ENCODE measurements at places on chromosomes 7 and 10.

DNA sequence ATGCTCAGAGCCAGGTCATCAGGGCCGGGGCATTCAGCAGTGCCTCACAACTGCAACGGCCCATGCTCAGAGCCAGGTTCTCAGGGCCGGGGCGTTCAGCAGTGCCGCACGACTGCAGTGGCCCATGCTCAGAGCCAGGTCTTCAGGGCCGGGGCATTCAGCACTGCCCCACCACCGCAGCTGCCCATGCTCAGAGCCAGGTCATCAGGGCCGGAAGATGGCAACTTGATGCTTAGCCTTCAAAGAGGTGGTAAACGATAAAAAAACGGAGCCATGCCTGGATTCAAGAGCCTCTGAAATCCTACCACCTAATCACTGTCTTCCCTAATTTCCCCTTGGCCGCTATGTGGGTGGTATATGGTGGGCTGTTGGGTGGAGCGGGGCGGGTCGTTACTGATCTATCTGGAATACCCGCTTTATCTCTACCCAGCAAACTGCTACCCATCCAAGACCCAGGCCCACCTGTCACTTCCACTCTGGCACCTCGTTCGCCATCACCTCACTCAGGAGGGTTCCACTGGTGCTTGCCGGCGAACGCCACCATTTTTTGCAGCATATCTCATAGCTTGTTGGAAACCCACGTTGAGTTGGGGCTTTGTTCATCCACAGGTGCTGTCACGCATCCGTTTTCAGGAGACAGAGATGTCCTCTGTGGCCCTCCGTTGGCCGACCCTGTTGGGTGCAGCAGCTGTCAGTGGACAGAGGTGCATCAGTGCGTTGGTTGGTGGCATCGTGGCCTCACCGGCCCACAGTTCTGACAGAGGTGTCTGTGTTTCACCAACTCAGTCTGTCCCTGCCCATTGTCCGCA lies 221.1 kb downstream of the EBF3 start:
- no peak for DNase-seq

DNA sequence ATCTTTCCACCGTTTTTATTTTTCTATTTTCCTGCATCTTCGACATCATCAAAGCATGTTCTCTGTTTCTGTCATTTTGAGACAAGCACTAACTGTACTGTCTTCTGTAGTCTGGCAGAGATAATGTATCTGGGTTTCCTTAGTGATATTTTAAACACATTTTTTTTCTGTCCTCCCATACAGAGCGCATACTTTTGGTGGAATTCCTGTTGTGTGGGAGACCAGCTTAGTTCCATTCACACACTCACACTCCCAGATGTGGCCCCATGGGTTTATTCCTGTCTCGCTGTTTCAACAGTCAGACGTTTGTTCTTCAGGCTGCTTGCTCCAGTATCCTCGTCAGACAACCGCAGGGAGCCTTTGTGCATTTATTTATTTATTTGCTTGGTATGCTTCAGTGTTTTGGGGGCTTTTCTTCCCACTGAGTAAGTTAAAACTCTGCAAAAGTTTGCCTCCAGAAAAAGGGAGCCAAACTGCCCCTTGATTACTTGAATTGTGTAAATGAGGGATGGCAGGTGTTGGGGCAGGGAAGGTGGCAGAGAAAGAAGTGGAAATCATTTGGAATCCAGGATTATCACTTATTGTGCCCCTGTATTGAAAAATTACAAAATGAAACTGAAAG lies 456.8 kb upstream of the KLF6 start:
- DNase-seq, result no peak

GRCh38 chr7:104921596-104921995 lies 92.4 kb upstream of the KMT2E start:
- DNase-seq, result no peak

- DNase-seq, result no peak
Measured at GRCh38 chr7:94697035-94697974, 41.4 kb upstream of the SGCE start.

DNA sequence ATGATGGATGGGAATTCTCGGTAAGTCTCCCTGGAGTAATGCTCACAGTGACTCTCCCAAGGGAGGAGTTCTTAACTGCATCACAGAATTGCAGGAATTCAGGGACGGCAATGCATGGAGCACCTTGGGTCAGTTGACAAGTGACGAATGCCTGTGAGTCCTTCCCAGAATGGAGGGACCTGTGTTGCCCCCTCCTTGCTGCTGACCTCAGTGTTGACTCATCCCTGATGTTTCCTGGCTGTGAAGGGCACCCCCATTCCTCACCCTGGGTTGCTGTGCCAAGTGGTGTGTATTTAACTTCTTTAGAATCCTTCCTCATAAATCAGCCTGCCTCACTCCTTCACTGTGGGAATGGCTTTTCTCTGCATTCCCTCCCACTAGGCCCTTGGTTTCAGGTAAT lies 98.9 kb downstream of the LRMDA start:
- DNase-seq, result no peak

DNA sequence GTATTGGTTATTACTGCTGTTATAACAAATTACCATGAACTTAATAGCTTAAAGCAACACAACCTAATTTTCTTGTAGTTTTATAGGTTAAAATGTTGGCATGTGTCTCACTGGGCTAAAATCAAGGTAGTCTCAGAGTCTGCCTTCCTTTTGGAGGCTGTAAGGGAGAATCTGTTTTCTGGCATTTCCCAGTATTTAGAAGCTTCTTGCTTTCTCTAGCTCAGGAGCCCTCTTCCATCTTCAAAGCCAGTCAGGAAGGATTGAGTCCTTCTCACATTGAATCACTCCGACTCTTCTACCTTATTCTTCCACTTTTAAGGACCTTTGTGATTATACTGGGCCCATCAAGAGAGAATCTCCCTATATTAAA lies 156.2 kb downstream of the MBL2 start:
- no peak for DNase-seq

GRCh38 chr10:130138479-130138866 lies 2.3 kb downstream of the GLRX3 start:
- DNase-seq, result no peak

- no peak for DNase-seq
Measured at GRCh38 chr7:35454575-35455385, 200.9 kb upstream of the TBX20 start.

GRCh38 chr7:83613232-83613631 lies 35.7 kb downstream of the SEMA3E start:
- DNase-seq, result no peak

GRCh38 chr10:70866424-70866823 lies 21.9 kb downstream of the PCBD1 start:
- no peak for DNase-seq

- DNase-seq, result no peak
Measured at GRCh38 chr10:69472544-69472943, 21.3 kb downstream of the TSPAN15 start.

- no peak for DNase-seq
Measured at GRCh38 chr10:48625826-48626134, 20.9 kb upstream of the ARHGAP22 start.

DNA sequence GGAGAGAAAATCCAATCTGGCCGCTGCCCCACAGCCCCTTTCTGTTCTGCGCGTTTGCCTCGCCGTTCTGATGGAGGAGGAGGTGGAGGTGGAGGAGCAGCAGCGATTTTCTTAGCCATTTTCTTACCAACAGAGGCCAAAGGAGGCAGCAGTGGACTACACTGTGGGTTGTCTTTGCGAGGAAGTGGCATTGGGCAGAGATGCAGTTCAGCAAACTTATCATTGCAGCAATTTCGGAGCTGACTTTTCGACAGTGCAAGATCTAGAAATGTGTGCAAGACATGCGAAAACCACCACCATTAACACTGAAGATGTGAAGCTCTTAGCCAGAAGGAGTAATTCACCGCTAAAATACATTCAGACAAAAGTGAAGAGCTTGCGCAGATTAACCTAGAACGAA lies 1.9 kb upstream of the ARL4A start:
- no peak for DNase-seq

- no peak for DNase-seq
Measured at GRCh38 chr7:101838837-101839483, 21.5 kb downstream of the CUX1 start.

GRCh38 chr10:59907537-59907917 lies 1.2 kb upstream of the CCDC6 start:
- no peak for DNase-seq

DNA sequence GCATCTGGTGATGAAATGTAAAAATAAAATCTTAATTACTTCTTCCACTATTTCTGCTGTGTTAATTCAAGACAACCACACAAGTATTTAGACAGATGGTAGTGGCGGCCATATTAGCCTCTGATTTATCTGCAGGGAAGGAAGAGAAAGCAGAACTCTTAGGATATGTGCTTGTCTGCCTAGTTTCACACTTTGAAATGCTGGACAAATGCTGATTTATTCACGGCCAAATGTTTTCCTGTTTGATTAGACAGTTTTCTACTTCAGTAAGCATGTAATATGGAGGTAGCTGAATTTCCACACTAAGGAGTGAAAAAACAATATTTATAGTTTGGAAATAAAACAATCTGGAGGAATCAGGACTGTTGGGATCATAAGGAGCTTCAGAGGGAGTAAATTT lies 158.1 kb downstream of the AGMO start:
- no peak for DNase-seq

DNA sequence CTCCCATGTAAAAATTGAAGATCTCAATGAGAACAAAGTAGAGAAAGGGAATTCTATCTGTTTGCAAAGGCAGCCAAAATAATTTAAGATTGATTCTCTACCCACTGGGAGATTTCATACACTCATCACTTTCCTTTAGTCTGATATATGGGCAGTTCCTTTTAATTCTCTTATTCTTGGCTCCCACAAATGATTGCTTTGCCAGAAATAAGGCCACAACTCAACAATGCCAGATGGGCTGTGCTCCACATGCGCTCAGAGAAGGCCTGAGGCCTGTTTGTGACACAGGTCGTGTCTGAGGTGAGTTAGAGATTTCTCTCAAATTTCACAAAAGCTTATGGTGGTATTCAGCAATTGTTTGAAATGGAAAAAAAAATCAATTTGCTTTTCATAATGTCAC lies 501.9 kb upstream of the SEMA3D start:
- no peak for DNase-seq

DNA sequence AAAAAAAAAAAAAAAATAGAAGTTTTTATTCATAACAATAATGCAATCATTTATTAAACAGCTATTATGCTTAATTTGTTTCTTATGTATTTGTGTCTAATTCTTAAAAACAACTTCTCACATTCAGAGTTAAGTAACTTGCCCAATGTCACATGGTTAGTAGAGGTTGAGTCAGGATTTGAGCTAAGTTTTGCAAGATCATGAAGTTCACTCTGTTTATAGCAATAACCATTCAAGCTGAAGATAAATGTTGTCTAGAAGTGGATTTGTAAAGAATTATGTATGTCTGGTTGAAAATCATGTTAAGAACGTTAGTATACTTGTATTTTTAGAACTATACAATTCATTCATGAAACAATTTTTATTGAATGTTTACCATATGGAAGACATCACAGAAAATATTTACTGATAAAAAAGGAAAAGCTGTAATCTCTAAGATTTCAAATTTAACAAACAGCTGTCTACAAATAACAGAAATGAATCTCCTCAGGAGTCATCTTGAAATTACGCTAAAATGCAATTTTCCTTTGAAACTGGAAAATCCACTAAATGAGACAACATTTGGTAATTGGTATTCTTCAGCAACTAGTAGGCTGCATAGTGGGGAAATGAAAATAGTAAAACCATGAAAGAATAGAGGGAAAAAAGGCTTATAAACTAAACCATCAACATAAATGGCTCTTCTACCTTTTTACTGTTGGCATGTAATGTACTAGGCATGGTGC lies 70.5 kb upstream of the AHR start:
- no peak for DNase-seq

DNA sequence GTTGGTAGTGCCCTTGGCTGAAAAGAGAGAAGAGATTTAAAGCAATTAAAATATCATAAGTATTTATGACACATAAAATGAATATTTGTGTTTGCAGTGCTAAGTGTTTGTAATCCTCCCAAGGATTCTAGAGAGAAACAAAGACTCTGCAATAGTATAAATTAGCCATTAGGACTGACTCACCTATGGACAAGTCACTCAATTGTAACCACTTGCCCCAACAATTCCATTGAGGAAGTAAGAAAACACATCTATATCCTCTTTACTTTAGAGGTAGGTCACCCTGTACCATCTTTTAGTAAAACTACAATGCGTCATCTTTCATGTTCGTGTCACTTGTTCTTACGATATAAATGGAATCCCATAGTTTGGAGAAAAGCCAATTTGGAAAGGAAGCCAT lies 85.7 kb upstream of the INHBA start:
- DNase-seq, result no peak

DNA sequence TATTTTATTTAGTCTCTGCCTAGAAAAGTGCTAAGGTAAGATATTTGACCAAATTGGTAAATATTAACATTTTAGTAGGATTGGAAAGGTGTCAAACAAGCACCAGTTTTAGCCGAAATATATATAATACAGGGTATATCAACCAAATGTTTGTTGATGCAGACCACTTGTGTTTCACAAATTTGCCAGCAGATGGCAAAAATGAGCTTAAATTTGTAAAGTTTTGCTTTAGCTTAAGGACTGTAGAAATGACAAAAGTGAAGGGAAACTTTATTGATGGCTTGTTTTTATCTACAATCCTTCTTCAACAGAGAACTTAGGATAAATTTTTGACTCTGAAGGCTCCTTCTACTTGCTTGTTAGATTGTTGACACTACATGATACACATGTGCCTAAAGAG lies 4.8 kb upstream of the POLR1F start:
- DNase-seq, result no peak

GRCh38 chr7:48255046-48255445 lies 83.8 kb downstream of the ABCA13 start:
- DNase-seq, result no peak

GRCh38 chr10:132489053-132489703 lies 48.4 kb upstream of the INPP5A start:
- no peak for DNase-seq

DNA sequence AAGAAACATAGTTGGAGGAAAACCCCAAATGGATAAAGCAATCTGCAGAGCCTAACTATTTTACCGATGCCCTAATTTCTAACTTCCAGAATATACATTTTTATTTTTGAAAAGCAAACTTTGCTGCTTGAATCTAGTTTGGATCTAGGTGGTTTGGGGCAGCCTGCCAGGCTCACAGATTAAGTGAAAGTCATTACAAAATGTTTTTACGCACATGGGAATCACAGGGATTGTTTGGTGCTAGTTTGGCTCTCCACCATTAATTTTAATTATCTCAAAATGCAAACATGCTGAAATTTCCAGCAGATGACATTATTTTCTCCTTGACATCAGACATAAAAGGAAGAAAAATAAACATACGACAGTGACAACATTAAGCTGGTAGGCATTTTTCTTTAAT lies 166.7 kb upstream of the INHBA start:
- no peak for DNase-seq

DNA sequence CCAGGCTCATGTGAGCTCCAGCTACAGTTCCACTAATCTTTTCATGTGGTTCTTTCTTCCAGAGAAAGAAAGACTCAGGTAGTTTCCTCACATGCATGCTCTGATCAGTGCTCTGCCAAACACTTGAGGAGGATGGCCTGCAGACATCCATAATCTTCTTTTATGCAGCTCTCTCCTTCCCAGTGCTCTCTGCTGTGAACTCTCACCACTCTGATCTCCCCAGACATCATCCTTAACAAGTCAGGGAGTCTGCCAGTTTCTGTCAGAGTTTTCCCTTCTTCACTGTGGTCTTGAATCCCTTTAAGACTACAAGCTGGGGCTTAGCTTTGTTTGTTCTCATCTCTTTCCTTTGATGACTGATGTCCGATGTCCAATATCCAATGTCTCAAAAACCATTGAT lies 203.4 kb upstream of the PRKCQ start:
- no peak for DNase-seq

- no peak for DNase-seq
Measured at GRCh38 chr7:120023494-120024167, 249.3 kb upstream of the KCND2 start.

- no peak for DNase-seq
Measured at GRCh38 chr7:50676740-50677637, 105.7 kb downstream of the GRB10 start.
